ENCODE measurements at places on chromosomes 7 and 10. TPM values are rescaled to one million over a fixed set of nuclear protein-coding genes. Genes with fewer than 3 reads are reported as not detected.

The GNAT3 gene
- total RNA-seq: not detected

DNA sequence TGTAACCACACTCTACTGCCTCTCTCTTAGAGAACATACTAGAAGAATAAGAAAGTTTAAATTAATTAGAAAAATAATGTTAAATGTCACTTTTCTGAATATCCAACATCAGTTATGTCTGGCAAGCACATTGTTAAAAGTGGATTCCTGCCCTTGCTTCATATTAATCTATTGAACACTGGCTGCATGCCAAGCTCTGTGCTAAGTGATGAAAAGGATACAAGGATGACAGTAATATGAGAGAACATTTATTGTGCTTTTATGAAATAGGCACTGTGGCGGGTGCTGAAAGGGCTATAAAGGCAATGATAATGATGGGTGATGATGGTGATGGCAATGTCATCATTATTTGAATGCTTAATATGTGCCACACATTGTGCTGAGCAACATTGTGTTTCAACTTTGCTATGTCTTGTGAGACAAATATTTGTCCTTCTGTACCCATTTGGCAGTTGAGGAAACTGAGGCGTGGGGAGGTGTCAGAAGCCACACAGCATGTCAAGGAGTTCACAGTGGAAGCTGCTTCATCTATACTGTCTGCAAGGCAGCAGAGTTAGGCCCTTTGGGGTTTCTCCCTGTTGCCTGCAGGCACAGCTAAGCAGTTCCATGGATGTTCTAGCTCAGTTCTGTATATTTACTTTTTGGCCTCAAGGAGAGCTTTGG is 64.2 kb upstream of the RAPGEF5 start:
- H3K4me1 ChIP-seq: no peaks in the 10 kb centered on the region
- no peak overlapping the region for H3K27ac ChIP-seq
- peaks cover 2% of the 10 kb centered on the region for H3K27me3 ChIP-seq
- DNase-seq: no peak
- H3K4me3 ChIP-seq: no peak overlapping the region

The POU6F2 gene
- total RNA-seq: not detected

The CALHM3 gene
- total RNA-seq: not detected

GRCh38 chr10:124604214-124605000 is 139.8 kb downstream of the FAM53B start:
- H3K4me1 ChIP-seq: no peaks in the 10 kb centered on the region
- H3K27me3 ChIP-seq: no peaks in the 10 kb centered on the region
- DNase-seq: no peak
- no peak overlapping the region for H3K27ac ChIP-seq

The TAS2R5 gene
- total RNA-seq: 1.4 TPM

The ZNF33B gene
- total RNA-seq: 7.4 TPM

DNA sequence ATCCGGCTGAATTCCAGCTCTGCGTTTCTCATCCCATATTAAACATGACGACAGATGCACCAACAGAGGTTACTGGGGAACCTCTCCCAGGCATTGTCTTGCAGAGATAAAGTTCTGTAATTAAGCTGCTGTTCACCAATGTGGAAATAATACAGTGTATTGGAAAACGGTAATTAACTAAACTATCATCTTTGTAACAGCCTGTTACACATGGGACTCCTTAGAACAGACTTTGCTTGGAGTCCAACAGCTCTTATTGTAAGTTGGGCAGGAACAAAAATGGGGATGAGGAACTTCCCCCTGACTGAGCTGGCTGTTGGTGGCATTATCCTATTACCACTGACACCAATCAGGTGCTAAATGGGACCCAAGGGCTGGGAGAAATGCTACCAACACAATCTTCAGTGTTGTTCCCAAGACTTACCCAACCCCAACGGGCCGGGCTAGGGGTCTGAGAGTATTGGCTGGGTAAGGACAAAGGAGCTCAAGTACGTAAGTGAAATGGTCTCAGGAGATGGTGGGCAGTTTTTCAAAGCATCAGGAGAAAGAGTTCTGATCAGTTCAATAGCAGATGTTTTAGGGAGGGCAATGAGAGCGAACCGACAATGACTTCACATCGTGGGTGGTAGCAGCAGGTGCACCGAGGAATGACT is 759.4 kb downstream of the GRID1 start:
- no peak overlapping the region for H3K4me3 ChIP-seq
- H3K36me3 ChIP-seq: no peaks in the 10 kb centered on the region
- no peak for DNase-seq
- H3K27ac ChIP-seq: no peak overlapping the region

GRCh38 chr10:96842896-96843723 is 11.0 kb downstream of the LCOR start:
- no peak overlapping the region for H3K27ac ChIP-seq
- no peak for DNase-seq
- no peaks in the 10 kb centered on the region for H3K27me3 ChIP-seq
- H3K4me3 ChIP-seq: no peak overlapping the region
- H3K36me3 ChIP-seq: peaks cover 8% of the 10 kb centered on the region

GRCh38 chr10:85319826-85320225 is 991.4 kb downstream of the CCSER2 start:
- no peak for DNase-seq
- peaks cover 2% of the 10 kb centered on the region for H3K27me3 ChIP-seq
- no peaks in the 10 kb centered on the region for H3K4me1 ChIP-seq
- no peaks in the 10 kb centered on the region for H3K36me3 ChIP-seq

DNA sequence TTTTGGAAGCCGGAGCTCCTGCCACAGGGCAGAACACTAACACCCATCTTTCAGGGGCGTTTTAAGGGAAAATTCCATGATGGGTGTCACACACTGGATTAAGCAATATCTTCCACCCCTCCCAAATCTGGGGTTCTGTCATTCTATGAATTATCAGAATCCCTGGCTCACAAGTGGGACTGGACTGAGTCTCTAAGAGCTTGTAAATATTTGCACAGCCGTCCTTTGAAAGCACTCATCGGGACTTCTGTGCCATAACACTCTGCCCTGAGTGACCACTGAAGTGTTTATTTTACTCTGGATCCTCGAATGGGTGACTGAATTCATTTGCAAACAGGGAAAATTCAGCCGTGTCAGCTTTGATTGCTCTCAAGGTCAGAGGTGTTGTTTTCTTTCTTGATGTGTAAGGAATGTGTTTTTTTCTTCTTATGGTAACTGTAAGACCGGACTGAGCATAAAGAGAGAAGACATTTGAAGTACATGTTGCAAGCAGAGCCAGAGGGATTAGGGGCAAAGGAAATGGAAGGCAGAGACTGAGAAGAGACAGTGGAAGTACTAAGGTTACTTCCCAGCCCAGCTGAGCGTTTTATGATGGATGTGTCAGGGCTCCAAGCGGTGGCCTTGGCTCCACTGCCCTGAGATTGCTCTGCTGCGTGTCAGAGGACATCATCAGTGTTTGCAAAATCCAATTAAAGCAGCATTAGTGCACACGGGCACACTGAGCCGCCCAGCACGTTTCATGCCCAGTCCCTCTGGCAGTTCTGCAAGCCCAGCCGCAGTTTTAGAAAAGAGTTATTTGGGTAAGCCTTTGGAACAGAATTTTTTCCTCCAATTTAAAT is 17.7 kb upstream of the GTPBP4 start:
- H3K4me1 ChIP-seq: peaks cover 7% of the 10 kb centered on the region
- no peak overlapping the region for H3K4me3 ChIP-seq
- peaks cover 5% of the 10 kb centered on the region for H3K27me3 ChIP-seq

The AGAP6 gene
- 21.3 TPM for total RNA-seq

- peaks cover 90% of the 10 kb centered on the region for H3K4me1 ChIP-seq
- peaks cover 2% of the 10 kb centered on the region for H3K27me3 ChIP-seq
- DNase-seq: peak; percentile 78
- no peaks in the 10 kb centered on the region for H3K36me3 ChIP-seq
- peak overlapping the region; percentile 40 for H3K4me3 ChIP-seq
Observed at GRCh38 chr10:33139181-33139646, 181.2 kb upstream of the ITGB1 start.

DNA sequence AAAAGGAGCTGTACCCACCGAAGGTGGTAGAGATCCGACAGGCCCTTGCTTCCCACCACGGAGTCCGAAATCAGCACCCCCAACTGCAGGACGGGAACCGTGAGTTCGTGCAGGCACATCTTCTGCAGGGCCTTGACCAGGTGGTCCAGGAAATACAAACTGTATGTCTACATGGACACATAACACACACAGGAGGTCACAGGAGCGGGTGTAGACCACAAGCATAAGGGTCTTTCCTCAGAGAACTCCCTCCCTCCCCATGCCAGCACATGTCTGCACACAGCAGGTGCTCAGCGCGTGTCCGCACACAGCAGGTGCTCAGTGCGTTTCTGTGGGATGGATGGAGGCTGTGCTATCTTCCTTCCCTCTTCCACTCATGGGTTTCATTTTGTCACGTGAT is 69.7 kb downstream of the CFAP46 start:
- no peak for DNase-seq
- H3K27me3 ChIP-seq: peaks cover 16% of the 10 kb centered on the region
- no peak overlapping the region for H3K4me3 ChIP-seq
- H3K27ac ChIP-seq: no peak overlapping the region
- H3K4me1 ChIP-seq: no peaks in the 10 kb centered on the region

The AKR1E2 gene
- total RNA-seq: 9.8 TPM

DNA sequence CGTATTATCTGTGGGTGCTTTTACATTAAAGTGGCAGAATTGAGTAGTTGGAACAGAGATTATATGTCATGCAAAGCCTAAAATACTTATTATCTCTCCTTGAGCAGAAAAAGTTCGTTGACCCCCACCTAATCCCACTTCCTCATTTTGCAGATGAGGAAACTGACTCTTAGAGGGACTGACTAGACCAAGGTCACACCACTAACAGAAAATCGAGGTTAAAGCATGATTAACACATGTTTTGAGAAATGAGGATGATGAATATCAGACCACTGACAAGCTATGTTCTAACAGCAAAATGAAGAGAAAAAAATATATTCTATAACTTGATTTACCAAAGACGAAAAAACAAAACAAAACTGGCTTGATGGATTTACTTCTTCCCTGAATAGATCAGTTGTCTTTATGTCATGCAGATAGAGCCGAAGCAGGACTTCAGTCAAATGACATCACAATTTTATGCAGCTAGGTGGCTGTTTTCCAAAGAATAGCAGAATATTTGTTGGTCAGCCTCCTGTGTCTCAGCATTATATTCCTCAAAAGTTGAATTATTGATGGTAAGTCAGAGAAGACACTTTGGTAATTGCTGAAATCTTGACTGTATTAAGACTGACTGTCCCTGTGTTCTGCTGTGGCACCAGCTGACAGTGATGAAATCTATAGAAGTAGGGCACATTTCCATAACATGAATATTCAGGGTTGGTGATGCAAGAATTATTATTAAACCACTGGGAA is 24.2 kb upstream of the SMIM30 start:
- H3K27me3 ChIP-seq: peaks cover 15% of the 10 kb centered on the region
- DNase-seq: no peak
- H3K27ac ChIP-seq: no peak overlapping the region
- no peaks in the 10 kb centered on the region for H3K36me3 ChIP-seq
- H3K4me1 ChIP-seq: no peaks in the 10 kb centered on the region

DNA sequence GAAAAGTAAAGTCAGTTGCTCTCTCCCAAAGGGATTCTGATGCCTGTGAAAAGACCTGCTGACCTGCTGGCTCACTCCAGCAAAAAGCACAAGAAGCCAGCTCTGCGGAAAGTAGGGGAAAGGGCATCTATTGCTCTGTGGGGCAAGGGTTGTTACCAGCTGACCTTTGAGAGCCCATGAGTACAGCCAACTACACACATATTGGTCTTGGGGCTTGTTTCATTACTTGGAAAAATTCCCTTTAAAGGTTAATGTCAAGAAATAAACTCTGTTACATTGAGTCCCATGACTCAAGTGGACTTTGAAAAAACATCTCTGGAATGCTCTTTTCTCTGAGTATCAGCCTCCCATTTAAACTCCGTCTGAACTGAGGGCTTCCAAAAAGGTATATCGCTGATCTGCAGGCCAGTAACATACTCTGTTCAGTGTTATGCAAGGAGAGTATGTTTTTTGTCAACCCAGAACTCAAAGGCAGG is 53.2 kb downstream of the PANK1 start:
- no peaks in the 10 kb centered on the region for H3K36me3 ChIP-seq
- no peak overlapping the region for H3K4me3 ChIP-seq
- no peaks in the 10 kb centered on the region for H3K4me1 ChIP-seq
- no peak overlapping the region for H3K27ac ChIP-seq

DNA sequence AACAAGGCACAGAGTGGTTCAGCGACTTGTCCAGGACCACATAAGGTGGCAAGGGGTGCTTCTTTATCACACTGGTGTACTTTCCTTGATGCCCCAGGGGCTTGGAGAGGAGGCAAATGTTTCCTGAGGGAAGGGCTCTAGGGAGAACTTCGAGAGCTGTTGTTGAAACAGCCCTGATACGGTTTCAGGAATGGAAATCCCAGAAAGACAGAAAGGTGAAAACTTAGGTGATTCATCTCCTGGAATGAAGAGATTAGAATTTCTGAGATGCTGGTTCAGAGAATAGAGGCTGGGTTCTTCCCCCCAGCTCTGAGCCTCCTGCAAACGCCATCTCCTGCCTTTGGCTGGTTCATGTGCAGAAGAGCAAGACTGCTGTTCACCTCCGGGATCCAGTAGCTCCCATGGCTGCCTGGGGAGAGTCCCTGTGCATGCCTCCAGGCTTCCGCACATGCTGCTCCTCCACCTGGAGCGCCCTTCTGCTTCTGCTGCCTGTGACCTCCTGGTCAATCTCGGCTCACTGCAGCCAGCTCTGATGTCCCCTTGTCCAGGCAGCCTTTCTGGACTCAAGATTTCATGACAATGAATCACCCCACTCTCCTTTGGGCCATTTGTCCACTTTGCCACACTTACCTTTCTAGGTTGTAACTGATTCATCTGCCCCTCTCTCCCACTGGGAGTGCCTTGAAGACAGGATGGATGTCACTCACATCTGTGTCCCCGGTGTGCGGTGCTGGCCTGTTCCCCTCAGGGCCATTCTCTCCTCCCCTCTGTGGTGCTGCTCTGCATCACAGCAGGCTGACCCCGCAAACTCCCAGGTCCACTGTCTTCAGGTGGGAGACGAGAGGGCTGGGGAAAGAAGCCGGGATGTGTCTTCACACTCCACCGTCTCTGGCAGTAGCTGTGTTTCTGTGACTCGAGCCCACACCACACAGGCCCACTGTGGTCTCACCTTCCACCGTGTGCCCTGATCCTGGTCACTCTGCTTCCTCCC is 3.6 kb upstream of the CDH23 start:
- no peaks in the 10 kb centered on the region for H3K36me3 ChIP-seq
- H3K4me1 ChIP-seq: peaks cover 7% of the 10 kb centered on the region
- no peak overlapping the region for H3K4me3 ChIP-seq

The CFAP69 gene
- 0.25 TPM for total RNA-seq

DNA sequence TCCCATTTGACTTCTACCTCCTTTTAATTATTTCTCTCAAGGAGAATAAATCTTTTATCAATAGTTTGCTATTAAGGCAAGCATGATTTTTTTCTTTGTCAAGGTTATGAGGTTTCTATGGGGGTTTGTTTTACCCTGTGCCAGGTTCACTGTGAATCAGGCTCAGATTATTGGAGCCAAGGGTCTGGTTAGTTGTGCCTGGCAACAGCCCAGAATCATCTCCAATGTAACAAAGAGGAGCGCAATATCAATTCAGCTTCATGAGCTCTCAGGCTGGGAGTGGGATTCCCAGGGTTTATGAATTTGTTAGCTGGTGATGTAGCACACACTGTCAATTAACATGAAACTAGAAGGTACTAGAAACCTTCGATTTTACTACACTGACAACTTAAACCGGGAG is 73.2 kb downstream of the AASS start:
- no peak overlapping the region for H3K4me3 ChIP-seq
- no peaks in the 10 kb centered on the region for H3K27me3 ChIP-seq
- no peaks in the 10 kb centered on the region for H3K4me1 ChIP-seq
- no peak for DNase-seq
- no peak overlapping the region for H3K27ac ChIP-seq

The ZP3 gene
- total RNA-seq: 7.9 TPM

The HOXA9 gene
- total RNA-seq: not detected

- H3K36me3 ChIP-seq: no peaks in the 10 kb centered on the region
- no peaks in the 10 kb centered on the region for H3K27me3 ChIP-seq
- DNase-seq: no peak
Observed at GRCh38 chr10:109972372-109973001, 35.3 kb upstream of the ADD3 start.

The LEP gene
- not detected for total RNA-seq
